ENCODE measurements at places on chromosomes 2 and 18. TPM values are rescaled to one million over a fixed set of nuclear protein-coding genes. Genes with fewer than 3 reads are reported as not detected.

Gene CCDC141
- polyA plus RNA-seq: 0.27 TPM

Gene CAD
- 14.2 TPM for polyA plus RNA-seq

Gene SPEG
- 58.3 TPM for polyA plus RNA-seq

Gene ZSWIM2
- 0.86 TPM for polyA plus RNA-seq

Gene C2orf92
- 10.7 TPM for polyA plus RNA-seq

Gene LRRFIP1
- 96.3 TPM for polyA plus RNA-seq

Gene FBXO15
- 6.1 TPM for polyA plus RNA-seq

Gene CYTIP
- not detected for polyA plus RNA-seq

Gene ARHGEF4
- polyA plus RNA-seq: 45.9 TPM

Gene TUBA4B
- polyA plus RNA-seq: not detected

Gene GALNT3
- polyA plus RNA-seq: 7.4 TPM

Gene PCARE
- polyA plus RNA-seq: not detected

Gene MCEE
- polyA plus RNA-seq: 28.3 TPM

Gene NIF3L1
- 57.0 TPM for polyA plus RNA-seq

Gene CRYGC
- not detected for polyA plus RNA-seq

Gene FAM110C
- 0.10 TPM for polyA plus RNA-seq

Gene MDH1B
- 17.8 TPM for polyA plus RNA-seq
